ENCODE measurements at places on chromosomes 2 and 18.

DNA sequence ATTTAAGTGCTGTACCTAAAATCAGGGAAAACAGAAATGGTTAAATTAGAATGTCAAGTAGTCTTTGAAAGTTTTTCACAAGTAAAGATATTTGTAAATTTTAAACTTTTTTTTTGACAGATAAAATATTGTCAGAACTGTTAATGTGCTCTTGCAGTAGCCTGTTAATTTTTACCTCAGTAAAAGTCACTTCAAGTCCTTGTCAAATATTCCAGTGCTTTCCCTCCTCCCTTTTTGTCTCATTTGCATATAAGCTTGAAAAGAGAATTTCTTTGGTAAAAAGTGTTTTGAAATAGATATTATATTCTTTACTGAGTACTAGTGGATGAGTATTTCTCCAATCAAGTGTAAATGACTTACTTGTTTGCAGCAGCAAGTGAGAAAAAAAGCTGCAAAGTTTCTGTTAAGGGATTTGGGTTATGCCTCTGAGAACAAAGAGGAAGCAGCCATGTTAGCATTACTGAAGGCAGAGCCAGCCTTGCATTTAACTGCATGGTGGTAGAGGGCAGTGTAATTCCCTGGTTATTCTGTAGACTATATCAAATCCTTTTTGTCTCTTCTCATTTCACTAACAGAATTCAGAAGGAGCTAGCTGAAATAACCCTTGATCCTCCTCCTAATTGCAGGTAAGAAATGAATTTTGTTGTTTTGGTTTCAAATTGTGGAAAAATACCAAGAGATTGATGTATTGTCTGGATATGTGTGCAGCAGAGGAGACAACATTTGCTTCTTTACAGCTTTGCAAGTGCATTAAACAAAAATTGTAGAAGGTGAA lies 3.2 kb downstream of the UBE2E3 start:
- DNase-seq, result peak; percentile 83

- no peak for DNase-seq
Measured at GRCh38 chr2:11680901-11681721, 11.1 kb upstream of the NTSR2 start.

GRCh38 chr18:46344416-46345180 lies 240.4 kb downstream of the HAUS1 start:
- DNase-seq, result no peak

DNA sequence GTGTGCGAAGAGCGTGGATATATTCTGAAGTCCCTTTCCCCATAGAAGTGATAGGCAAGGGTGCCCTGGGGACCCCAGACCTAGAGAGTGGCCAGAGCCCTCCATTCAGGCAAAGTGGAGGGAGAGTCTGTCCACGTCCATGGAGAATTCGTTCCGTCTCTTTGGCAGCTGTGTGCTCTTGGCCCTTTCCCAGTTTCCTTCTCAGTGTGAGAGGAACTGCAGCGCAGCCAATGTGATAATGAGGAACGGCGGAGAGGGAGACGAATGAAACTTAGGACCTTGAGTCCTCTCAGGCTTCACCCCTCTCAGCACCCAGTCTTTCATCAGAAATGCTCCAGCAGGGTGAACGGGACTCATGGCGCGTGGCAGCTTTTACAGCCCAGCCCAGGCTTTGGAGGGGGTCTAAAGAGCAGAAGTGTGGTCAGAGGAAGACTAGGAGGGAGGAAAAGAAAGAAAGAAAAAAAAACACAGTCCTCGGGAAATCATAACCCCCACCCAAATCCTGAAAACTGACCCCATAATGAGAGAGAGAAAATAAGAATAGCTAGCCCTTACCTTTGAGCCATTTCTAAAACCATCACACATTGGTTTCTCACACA lies 95.0 kb upstream of the RIOK3 start:
- no peak for DNase-seq

GRCh38 chr18:23306822-23307221 lies 146.3 kb upstream of the RIOK3 start:
- DNase-seq, result no peak

- DNase-seq, result no peak
Measured at GRCh38 chr2:21981127-21981526, 857.4 kb downstream of the TDRD15 start.

DNA sequence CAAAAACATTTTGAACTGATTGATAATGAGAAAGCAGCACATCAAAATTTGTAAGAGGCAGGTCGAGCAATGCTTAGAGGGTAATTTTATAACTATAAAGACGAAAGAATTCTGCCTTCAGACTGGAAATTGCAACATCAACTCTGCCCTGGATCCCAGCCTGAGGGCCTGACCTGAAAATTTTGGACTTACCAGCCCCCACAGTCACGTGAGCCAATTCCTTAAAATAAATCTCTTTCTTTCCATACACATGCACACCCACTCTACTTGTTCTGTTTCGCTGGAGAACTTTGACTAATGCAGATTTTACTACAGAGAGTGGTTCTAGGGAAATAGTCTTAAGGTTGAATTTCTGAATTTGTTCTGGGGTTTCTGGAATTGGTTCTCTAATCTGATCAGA lies 14.6 kb upstream of the ACOXL start:
- DNase-seq, result no peak

- peak; percentile 10 for DNase-seq
Measured at GRCh38 chr2:226694149-226694548, 105.5 kb downstream of the IRS1 start.

All from DMS53 (cell line).